Effector CD8-positive, alpha-beta T cell (primary cell): ENCODE measurements at places on chromosomes 2 and 18.

DNA sequence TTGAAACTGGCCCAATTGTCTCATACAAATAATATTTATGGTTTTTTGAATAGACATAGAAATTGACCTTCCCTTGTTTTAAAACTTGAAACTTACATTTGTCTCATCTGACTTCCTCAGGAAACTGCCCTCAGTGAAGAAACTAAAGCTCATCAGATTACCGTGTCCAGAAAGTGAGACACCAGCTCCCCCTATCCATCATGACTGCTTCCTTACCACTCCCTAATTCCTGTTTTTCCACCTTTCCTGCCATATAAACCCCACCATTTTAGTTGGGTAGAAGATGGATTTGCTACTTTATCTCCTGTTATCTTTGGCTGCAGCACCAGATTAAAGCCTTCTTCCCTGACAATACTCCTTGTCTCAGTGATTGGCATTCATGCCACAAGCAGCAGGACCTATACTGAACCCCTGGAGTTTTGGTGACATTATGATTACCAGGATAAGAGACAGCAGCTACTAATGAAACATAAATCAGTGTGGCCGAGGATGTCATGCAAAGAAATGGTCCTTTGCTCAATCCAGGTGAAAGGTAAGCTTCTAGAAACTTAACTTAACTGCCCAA lies 1627.6 kb upstream of the ZEB2 start:
- DNase-seq, result no peak

GRCh38 chr2:33323957-33324356 lies 152.5 kb upstream of the RASGRP3 start:
- no peak for DNase-seq

DNA sequence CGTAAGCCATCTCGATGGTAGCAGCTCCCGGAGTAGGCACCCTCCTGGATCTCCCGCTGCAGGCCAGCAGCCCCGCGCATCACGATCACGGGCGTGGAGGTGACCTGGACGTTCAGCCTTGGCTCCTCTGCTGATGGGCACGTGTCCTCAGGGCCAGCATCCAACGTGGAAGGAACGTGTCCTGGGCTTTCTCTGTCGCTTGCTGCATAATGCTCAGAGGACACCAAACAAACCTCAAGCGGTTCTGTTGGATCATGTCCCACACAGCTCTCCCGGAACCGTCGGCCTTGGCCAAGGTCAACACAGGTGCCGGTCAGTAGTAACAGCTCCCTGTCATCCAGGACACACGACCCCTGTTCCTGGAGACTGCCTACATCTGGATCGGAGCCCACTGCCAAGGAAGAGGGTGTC lies 23.1 kb downstream of the PASK start:
- DNase-seq, result no peak

- DNase-seq, result no peak
Measured at GRCh38 chr2:128494307-128494639, 175.6 kb upstream of the HS6ST1 start.

- no peak for DNase-seq
Measured at GRCh38 chr2:6353669-6354068, 512.0 kb downstream of the CMPK2 start.

- no peak for DNase-seq
Measured at GRCh38 chr2:127535918-127536317, 435 bp downstream of the MYO7B start.

GRCh38 chr18:44759925-44760342 lies 79.2 kb downstream of the SETBP1 start:
- DNase-seq, result no peak

- DNase-seq, result no peak
Measured at GRCh38 chr2:77538031-77538430, 15.9 kb upstream of the LRRTM4 start.

- no peak for DNase-seq
Measured at GRCh38 chr2:120436885-120437603, 91.1 kb downstream of the INHBB start.

- DNase-seq, result no peak
Measured at GRCh38 chr2:205778356-205778755, 96.1 kb downstream of the NRP2 start.

DNA sequence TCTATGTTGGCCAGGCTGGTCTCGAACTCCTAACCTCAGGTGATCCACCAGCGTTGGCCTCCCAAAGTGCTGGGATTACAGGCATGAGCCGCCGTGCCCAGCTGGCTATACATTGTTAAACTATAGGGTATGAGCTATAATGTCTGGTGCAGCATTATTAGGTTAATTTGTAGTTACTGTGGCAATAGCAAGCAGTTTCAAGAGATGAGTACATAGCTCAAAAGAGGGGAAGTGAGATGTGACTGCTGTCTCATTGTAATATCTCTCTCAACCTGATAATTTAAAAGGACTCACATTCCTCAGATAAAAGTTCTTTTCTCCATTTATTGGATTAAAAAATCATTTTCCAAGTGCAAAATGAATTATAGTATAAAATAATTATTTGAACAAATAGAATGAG lies 116.4 kb downstream of the INO80D start:
- DNase-seq, result no peak

- DNase-seq, result no peak
Measured at GRCh38 chr2:6771634-6772611, 93.8 kb downstream of the CMPK2 start.

- no peak for DNase-seq
Measured at GRCh38 chr2:133420788-133421187, 147.5 kb downstream of the NCKAP5 start.

GRCh38 chr2:111659361-111660333 lies 224.3 kb downstream of the ANAPC1 start:
- no peak for DNase-seq

GRCh38 chr2:232260075-232260474 lies 118.5 kb upstream of the ALPP start:
- DNase-seq, result no peak

DNA sequence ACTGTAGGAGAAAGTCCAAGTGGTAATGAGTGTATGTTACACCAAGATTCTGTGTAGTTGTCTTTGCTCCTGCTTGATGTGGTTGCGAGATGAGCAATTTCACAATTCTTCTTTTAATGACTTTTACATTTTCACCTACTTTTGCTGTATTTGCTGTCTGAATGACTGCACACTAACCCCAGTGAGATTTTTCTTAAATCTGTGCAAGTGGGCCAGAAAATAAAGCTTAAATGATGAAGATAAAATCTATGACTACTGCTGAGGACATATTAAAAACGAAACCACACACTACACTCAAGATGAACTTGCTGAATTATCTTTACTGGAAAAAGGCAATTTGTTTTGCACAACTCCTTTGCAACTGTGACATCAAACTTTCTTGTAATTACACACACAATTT lies 4.1 kb downstream of the LDAH start:
- no peak for DNase-seq

GRCh38 chr2:179137200-179137759 lies 87.3 kb upstream of the CCDC141 start:
- no peak for DNase-seq

DNA sequence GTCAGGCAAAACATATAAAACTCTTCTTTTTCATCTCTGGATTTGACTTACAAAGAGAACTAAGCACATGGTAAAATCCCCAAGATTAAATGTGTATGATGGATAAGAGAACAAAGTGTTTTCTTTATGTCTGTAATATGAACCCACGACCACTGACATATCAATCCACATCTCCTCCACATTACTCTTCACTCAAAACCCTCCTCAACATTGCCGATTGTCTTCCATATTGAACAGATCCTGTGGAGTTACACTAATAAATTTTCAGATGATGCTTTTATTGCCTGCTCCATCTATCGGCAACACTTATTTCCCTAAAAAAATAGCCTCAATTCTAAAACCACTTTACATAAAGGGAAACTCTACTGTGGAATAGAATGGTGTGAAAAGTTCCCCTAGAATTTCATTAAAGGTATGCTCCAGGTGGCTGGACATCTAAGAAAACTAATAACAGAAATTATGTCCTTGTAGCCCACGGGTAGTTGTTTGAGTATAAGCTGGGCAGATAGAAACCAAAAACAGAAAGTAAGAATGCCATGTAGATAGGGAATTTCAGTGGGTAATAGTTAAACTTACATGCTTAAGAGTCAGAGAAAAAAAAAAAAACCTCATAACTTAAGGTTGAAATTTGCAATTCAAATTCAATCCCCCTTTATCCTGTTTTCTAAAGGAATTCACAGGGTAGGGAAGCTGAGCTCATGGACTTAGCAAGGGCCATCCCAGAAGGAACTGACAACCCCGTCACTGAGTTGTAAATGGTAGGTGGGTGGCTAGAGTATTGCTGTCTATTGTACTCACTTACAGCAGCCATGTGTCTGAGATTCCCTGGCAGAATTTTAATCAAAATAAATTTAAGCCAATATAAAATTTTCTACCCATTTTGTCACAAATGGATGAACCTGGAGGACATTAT lies 305.4 kb upstream of the LYPD1 start:
- no peak for DNase-seq

DNA sequence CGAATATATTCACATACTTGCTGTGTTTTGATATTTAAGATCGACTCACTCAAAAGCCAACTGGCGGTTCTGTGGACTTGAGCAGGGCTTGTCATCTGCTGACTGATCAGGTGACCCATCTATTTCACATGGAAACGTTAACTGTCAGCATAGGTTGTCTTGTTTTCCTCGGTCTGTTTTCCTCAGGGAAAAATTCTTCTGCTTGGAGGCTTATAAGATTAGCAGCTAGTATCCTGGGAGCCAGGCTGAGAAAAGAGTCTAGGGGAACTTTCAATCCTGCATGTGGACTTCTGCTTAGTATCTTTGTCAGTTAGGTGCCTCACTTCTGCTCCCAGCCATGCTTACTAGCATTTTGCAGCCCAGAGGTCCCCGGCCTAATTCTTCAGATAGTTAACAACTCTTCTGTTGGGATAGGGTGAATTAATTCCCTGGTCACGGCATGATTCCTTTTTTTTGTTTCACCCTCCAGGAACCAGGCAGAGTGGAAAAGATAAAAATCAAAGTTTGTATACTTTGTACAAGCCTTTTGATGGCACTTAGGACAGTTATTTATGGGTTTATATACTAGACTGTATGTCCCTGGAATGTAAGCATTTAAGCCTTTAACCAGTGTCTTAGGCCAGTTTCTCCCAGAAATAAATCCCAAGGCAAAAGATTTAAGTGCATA lies 226.0 kb downstream of the GULP1 start:
- DNase-seq, result no peak

GRCh38 chr2:158213773-158214172 lies 112.1 kb downstream of the UPP2 start:
- no peak for DNase-seq

DNA sequence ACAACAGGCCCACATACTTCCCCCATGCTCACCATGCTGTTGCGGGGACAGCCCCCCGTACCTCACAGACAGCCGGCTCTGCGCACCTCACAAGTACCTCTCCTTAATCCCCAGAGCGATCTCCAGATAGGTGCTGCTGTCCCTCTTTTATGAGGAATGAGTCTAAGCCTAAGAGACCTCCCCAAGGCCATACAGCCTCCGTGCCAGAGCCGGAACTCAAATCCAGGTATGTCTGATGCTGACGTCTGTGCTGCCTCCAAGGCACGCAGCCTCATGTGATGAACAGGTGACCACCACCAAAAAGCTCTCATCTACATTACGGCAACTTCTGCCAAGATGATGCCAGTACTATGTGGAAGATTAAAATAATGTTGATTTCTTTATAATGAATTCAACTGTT lies 85.2 kb downstream of the EIPR1 start:
- no peak for DNase-seq

- no peak for DNase-seq
Measured at GRCh38 chr18:23336101-23336500, 117.0 kb upstream of the RIOK3 start.

DNA sequence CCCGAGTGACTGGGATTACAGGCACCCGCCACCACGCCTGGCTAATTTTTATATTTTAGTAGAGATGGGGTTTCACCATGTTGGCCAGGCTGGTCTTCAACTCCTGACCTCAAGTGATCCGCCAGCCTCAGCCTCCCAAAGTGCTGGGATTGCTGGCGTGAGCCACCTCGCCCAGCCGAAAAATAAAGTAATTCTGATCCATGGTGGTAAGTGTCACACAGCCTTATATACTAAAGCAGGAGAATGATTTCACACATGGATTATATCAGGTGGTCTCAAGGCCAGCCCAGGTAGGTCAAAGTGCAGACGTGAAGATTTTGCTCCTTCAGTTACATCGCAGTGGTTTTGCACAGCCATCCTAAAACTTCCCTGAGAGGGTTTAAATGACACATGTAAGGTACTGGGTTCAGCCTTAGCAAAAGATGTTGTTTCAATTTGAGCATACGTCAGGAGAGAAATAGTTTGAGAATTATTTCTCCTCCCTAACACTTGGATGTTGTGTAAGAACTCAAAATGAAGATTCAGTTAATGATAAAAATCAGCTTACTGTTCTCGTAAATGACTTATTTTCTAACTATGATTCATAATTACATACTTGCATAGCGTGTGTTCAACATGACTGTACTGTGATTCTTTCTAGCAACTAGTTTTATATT lies 93.0 kb upstream of the SLC39A10 start:
- DNase-seq, result no peak

- DNase-seq, result no peak
Measured at GRCh38 chr2:129482626-129483025, 496.8 kb upstream of the RAB6C start.

DNA sequence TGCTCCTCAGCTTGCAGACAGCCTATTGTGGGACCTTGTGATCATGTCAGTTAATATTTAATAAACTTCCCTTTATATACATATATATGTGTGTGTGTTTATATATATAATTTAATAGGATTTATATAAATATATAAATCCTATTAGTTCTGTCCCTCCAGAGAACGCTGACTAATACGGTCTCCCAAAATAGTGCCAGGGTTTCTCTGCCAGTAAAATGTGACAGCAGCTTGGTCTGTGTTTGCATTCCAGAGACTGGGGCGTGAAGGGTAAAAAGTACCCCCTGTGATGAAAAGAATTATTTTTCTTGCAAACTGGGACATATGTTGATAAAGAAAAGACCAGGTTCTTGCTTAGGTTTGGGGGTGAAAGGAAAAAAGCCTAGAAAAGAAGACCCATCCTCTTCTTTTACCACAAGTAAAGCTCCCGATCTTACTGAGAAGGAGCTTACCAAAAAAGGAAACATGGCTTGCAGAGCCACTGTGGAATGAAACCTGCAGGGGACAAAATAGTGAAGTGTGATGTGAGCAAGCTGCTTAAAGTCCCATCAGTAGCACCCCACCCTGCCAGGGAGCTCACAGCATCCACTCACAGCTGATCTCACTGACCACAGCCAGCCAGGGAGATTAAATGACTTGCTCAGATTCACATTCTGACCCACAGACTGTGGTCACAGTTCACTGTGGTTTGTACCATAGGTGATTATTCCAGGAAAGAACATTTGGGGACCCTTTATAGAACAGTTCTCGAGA lies 110.9 kb upstream of the RMP24 start:
- DNase-seq, result no peak
